ENCODE measurements at places on chromosomes 12 and 14.

DNA sequence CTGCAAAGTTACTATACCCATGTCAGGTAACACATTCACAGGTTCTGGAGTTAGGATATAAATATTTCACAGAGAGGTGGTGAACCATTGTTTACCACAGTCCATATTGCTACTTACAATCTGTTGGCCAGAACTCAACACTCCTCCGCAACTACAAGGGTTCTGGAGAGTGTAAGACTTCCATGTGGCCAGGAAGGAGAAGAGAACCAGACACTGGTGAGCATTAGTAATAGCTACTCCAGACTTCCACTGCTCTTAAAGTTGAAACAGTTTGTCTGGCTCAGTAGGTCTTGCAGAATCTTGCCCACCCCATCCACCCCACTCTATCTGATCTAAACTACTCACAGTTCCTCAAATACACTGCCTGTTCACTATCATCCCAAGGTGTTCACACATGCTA lies 369.6 kb downstream of the DUSP6 start:
- DNase-seq, result no peak

- no peak for DNase-seq
These were observed 606 bp downstream of the NXPH4 start for GRCh38 chr12:57216921-57217879.

DNA sequence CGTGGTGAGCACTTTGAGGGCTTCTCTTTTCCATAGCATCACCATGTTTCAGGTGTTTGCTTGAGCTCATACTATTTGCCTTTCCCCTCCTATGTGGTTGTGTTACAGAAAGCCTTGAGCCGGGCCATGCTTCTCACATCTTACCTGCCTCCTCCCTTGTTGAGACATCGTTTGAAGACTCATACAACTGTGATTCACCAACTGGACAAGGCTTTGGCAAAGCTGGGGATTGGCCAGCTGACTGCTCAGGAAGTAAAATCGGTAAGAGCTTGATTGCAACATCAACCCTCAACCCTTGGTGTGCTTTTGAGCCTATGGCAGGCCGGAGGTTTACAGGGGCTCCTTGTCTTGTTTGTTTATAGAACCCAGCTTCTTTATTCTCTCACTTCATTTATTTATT lies 8.1 kb downstream of the LETMD1 start:
- no peak for DNase-seq

DNA sequence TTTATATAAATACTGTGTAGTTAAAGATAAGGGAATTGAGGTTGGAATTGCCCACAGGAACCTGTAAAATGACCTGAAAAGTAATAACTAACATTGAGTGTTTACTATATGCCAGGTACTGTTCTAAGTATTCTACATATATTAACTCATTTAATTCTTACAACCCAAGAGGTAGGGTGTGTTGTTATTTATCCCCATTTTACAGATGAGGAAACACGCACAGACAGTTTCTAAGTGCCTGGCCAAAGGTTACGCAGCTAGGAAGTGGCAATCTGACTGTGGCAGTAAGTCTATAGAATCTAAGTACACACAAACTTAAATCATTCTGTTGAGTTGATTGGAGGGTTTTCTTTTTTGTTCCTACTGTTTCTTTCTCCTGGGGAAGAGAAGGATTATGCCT lies 1.1 kb upstream of the TSPAN31 start:
- DNase-seq, result no peak

DNA sequence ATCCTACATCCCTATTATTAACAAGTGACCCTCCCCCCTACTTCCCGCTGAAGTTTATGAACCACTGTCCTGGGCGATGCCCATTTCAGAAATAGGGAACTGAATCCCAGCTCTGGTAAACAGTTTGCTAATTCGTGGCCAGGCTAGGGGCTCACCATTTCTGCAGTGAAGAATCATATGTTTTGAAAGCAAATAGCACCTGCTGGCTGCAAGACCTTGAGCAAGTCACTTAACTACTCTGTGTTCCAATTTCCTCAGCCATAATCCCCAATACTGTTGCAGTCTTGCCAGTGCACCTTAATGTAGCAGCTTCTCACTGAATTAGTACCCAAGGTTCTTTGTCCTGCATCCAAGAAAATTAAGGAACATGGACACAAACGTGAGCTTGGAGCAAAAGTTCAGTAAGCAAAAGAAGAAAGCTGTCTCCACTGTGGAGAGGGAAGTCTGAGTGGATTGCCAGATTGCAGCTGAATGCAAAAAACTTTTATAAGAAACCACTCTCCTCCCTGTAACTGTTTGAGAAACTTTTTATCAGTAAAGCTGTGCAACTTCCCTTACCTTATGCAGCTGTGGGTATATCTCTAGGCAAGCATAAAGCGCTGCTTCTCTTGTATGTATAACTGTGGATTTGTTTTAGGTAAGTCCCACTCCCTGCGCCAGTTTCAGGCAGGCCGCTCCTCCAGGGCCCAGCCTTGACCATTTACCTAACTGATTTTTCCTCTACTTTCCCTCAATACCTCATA lies 824 bp downstream of the OAS1 start:
- DNase-seq, result no peak

GRCh38 chr12:32508626-32509025 lies 109.3 kb downstream of the FGD4 start:
- DNase-seq, result no peak

DNA sequence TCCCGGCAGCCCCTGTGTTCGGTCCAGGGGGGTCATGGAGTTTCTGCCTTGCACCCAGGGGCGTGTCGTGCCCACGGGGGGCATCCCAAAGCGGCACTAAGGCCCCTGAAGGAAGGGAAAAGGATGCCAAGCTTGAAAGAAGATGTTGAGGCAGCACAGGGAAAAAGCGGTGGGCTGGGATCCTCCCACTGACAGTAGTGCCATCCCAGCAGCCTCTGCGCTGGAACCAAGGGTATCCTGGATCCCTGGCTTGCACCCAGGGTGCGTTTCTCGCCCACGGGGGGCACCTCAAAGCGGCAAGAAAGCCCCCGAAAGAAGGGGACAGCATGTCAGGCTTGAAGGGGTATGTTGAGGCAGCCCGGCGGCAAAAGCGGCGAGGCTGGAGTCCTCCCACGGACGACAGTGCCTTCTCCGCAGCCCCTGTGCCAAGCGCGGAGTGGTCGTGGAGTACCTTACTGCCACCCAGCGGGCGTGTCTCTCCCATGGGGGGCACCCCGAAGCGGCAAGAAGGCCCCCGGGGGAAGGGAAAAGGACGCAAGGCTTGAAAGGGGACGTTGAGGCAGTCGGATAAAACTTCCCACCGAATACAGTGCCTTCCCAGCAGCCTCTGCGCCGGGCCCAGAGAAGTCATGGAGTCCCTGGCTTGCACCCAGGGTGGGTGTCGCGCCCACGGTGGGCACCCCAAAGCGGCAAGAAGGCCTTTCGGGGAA lies 164.4 kb upstream of the ALG10B start:
- DNase-seq, result no peak

DNA sequence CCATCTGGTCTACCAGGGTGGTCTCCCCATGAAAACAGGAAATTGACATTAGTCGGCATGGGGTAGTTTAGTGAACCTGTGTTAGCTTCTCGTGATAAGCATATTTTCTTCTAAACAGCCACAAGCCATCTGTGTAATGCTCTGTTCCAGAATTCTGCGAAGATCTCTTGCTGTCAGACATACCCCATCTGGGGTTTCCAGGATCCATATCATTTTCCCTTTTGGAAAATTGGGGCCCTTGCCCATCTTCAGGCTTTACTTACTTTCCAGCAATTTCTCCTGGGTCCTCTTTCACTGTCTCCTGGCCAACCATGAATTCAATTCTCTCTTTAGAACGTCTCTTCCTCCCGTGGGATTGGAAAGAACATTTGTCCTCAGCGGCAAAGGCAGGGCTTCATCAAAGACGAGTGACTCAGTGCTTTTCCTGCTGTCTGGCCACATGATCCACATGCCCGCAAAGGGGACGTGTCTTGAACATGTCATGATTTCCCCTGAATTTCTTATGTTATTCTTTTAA lies 21.4 kb upstream of the NCOR2 start:
- no peak for DNase-seq

DNA sequence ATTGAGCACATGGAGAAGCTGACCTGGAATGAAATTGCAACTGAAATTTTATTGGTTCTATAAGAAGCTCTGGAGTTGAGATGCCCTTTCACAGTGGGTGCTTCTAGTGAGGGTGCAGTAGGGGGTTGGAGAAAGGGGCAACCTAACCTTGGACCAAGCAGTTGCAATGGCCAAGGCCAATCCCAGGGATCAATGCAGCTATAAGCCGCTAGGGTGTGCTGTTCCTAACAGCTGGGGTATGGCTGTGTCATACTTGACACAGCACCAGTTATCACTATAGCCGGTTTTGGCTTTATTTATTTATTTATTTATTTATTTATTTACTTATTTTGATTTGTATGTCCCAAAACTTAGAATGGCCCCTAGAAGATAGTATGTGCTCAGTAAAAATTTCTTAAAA lies 505.9 kb downstream of the FLRT2 start:
- DNase-seq, result no peak

GRCh38 chr14:85187521-85187920 lies 342.4 kb upstream of the FLRT2 start:
- no peak for DNase-seq

- no peak for DNase-seq
These were observed 4.0 kb upstream of the NAA25 start for GRCh38 chr12:112112409-112113133.

GRCh38 chr12:53227341-53227740 lies 4.7 kb downstream of the RARG start:
- DNase-seq, result no peak

GRCh38 chr12:82789674-82790073 lies 103.0 kb downstream of the TMTC2 start:
- no peak for DNase-seq

DNA sequence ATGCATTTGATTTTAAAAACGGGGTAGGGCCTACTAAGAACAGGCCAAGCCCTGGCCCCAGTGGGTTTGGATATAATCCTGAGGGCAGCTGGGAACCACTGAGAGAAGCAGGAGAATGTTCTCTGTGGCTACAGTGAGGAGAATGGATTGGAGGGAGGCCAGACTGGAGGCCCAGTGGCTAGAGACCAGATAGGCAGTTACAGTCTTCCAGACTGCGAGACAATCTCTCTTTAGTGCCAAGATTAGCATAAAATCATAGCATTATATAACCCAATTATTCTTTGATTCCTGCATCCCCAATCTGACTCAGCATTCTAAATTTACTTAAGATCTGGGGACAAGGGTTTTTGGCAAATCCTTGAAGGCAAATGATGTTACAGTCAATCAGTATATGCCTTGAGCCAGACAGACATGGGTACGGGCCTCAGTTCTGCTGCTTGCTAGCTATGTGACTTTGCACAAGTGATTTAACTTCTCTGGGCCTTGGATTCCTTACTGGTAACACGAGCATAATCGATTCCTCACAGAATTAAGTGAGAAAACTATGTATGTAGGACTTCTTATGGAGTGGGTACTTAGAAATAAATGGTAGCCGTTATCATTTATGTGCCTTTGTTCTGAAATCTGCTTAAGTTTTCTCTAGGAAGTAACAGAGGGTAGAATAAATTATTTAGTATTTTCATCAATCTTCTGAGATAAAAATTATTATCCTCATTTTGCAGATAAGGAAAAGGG lies 18.3 kb downstream of the NINJ2 start:
- DNase-seq, result no peak

DNA sequence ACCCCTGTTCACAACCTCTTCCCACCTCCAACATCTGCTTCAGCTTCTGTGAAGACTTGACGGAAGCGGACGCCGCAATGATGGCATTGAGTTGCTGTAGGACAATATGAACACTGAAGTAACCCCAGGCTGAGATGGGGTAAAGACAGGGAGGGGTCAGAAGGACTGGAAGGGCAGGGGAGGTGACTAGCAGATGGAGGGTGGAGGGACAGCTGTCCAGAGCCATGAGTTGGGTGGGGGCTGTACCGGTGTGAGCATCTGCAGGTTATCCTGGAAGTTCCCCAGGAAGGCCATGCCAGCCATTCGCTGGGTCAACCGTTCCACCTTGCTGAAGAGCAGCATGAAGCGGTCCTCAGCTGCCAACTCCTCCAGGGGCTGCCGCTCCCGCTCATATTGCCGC lies 26.1 kb downstream of the PRPF40B start:
- DNase-seq, result no peak

DNA sequence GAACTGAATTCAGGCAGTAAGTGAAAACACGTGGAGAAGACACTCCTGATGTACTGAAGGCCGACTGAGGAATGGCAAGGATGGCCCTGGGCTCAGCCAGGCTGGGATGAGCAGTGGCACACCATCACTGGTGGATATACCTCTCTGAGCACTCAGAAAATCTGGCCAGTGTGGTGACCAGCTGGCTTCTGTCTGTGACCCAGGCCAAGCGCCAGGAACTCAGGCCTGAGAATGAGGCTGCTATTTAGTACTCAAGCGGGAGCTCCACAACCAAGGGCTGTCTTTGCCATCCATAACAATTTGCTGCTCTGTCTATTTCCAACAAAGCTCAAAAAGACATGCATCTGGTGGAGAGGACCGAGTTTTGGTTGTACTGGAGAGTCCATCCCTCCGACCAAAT lies 586.3 kb downstream of the BCL11B start:
- DNase-seq, result no peak

DNA sequence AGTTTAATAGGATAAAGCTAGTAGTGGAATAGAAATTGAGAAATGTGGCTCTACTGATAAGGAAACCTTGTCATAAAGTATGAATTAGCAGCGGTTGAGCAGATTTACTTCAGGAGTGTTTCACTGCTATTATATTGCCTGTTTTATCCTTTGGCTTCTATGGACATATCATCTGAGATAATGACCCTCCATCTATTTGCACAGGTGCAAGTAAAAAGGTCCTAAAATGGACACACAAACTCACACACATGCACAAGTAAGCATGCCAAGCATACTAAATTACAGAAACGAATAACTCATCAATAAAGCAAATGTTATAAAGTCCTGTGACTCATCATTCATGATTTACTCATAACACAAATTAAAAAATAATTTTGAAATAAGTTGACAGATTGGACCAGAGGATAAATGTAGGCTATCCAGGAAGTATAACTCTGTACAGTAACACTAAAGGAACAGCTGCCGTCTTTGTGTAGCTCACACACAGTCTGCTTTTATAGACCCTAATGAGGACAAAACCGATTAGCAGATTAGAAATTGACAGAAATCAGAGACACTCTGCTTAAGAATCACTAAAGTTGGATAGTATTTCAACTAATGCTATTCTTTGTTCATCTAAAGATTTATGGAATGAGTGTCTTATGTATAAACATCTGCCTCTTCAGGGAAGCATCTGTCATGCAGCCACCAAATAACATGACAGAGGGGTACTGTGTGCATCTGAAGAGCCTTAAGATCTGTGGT lies 73.9 kb downstream of the SYT1 start:
- DNase-seq, result no peak

DNA sequence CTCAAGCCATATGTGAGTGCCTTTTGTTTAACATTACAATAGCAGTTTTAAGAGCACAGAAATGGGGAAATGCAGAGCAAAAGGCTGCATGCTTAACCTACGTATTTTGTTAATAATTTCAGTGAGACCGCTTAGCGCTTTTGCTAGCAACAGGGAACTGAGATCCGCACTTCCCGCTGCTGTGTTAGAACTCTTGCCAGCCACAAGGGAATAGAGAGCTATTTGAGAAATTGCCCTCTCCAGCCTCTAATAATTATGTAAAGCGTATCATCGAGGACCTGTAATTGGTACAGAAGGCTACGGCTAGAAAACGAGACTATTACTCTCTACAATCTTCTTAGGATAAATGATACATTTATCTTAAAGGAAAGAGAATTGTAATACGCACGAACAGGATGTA lies 205.2 kb upstream of the GRIP1 start:
- DNase-seq, result no peak

- no peak for DNase-seq
These were observed 107.2 kb upstream of the FRMD6 start for GRCh38 chr14:51544471-51544870.
